ENCODE measurements at places on chromosomes 2 and 18. TPM values are rescaled to one million over a fixed set of nuclear protein-coding genes. Genes with fewer than 3 reads are reported as not detected.

PUM2 gene
- 131 TPM for total RNA-seq

NAT8 gene
- not detected for total RNA-seq

BCL11A gene
- 0.04 TPM for total RNA-seq

TDRD15 gene
- total RNA-seq = not detected

RAB27B gene
- total RNA-seq = 4.8 TPM

ANKRD62 gene
- total RNA-seq = not detected

ZNF804A gene
- total RNA-seq = not detected

HPCAL1 gene
- 63.6 TPM for total RNA-seq

GNLY gene
- total RNA-seq = 72.9 TPM

- no peak overlapping the region for H3K4me3 ChIP-seq
- DNase-seq = no peak
- no peaks in the 10 kb centered on the region for H3K4me1 ChIP-seq
- no peak overlapping the region for H3K27ac ChIP-seq
Observed at GRCh38 chr2:166351319-166351718, 24.4 kb downstream of the SCN9A start.

- H3K27ac ChIP-seq = no peak overlapping the region
- peaks cover 4% of the 10 kb centered on the region for H3K36me3 ChIP-seq
- H3K27me3 ChIP-seq = no peaks in the 10 kb centered on the region
- DNase-seq = no peak
Observed at GRCh38 chr2:120308038-120308910, 37.7 kb upstream of the INHBB start.

DNA sequence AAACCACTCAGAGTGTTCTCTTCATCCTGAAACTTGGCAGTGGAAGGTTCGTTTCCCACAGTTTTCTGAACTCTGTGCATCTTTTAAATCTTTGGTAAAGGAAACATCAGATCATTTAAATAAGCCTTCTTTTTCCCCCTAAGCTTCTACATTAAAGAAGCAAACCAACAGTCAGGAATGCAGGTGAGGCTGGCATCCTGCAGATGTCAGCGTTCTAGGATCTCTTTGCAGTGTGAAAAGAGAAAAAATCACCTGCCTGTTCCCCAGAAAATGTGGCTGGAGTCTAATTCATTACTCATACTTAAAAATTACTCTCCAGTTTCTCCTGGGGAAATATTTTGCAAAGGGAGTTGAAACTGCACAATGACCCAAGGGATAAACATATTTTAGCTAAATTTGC, 64.5 kb upstream of the ZCCHC2 start:
- no peak overlapping the region for H3K4me3 ChIP-seq
- H3K4me1 ChIP-seq = peaks cover 7% of the 10 kb centered on the region
- no peaks in the 10 kb centered on the region for H3K36me3 ChIP-seq

GRCh38 chr2:176024083-176024482, 22.0 kb upstream of the LNPK start:
- no peak overlapping the region for H3K27ac ChIP-seq
- DNase-seq = no peak
- H3K36me3 ChIP-seq = no peaks in the 10 kb centered on the region
- no peaks in the 10 kb centered on the region for H3K4me1 ChIP-seq

- no peak for DNase-seq
- H3K27ac ChIP-seq = peak overlapping the region; percentile 99
- peaks cover 38% of the 10 kb centered on the region for H3K4me1 ChIP-seq
- H3K4me3 ChIP-seq = peak overlapping the region; percentile 97
- no peaks in the 10 kb centered on the region for H3K27me3 ChIP-seq
- peaks cover 3% of the 10 kb centered on the region for H3K36me3 ChIP-seq
Observed at GRCh38 chr2:222656526-222657446, 894 bp upstream of the FARSB start.

- H3K27me3 ChIP-seq = peaks cover 39% of the 10 kb centered on the region
- no peak for DNase-seq
- peaks cover 10% of the 10 kb centered on the region for H3K4me1 ChIP-seq
- no peak within 1 kb of the TSS for H3K27ac ChIP-seq
- no peaks in the 10 kb centered on the region for H3K36me3 ChIP-seq
- peak within 1 kb of the TSS; percentile 49 for H3K4me3 ChIP-seq
Observed at GRCh38 chr2:142131010-142131669, at the start of gene LRP1B. Gene LRP1B, minus strand, starts transcription at chr2:142131016. Its CDS starts 287 bp downstream, at chr2:142130729.

GRCh38 chr18:58565021-58565420, 63.9 kb downstream of the ALPK2 start:
- no peak for DNase-seq
- no peak overlapping the region for H3K4me3 ChIP-seq
- H3K27ac ChIP-seq = no peak overlapping the region
- peaks cover 3% of the 10 kb centered on the region for H3K36me3 ChIP-seq
- H3K4me1 ChIP-seq = peaks cover 15% of the 10 kb centered on the region
- H3K27me3 ChIP-seq = no peaks in the 10 kb centered on the region

- H3K4me3 ChIP-seq = no peak overlapping the region
- H3K27me3 ChIP-seq = no peaks in the 10 kb centered on the region
- no peaks in the 10 kb centered on the region for H3K4me1 ChIP-seq
- H3K36me3 ChIP-seq = no peaks in the 10 kb centered on the region
- DNase-seq = no peak
Observed at GRCh38 chr18:52009958-52010357, 330.0 kb upstream of the DCC start.

DNA sequence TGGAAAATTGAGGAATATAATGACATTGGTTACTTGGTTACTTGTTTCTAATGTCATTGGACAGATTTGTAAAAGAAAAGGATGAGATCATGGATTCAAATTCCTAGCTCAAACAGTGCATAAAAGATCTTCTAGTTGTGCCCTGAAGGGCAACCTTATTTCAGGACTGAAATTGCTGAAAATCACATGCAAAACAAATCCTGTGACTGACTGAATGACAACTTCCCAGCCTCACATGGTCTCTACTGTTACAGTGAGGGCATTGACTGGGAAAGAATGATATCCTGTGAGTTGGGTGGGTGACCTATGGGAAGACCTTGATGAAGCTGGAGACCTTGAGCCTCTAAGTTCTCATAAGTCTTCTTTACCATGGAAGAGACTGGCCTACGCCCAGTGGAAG, 90.4 kb upstream of the HAAO start:
- H3K27me3 ChIP-seq = no peaks in the 10 kb centered on the region
- H3K36me3 ChIP-seq = no peaks in the 10 kb centered on the region
- no peak overlapping the region for H3K27ac ChIP-seq
- no peak for DNase-seq
- peaks cover 5% of the 10 kb centered on the region for H3K4me1 ChIP-seq

DNA sequence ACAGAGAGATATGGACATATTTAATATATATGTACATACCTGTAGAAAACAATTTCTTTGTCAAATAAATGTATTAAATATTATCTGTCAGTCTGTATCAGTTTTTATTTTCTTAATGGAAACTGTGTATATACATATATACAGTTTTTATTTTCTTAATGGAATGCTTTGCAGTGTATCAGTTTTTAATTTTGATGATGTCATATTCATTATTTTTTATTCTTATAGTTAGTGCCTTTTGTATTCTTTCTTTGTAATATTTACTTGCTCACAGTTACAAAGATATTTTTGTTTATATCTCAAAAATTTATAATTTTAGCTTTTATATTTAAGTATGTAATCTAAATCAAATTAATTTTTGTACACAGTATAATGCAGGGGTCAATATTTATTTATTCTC, 20.6 kb downstream of the KCNH7 start:
- no peak overlapping the region for H3K4me3 ChIP-seq
- H3K27me3 ChIP-seq = no peaks in the 10 kb centered on the region
- H3K36me3 ChIP-seq = no peaks in the 10 kb centered on the region
- no peaks in the 10 kb centered on the region for H3K4me1 ChIP-seq
- no peak for DNase-seq

GRCh38 chr2:216735086-216735485, 39.7 kb upstream of the IGFBP5 start:
- no peak overlapping the region for H3K27ac ChIP-seq
- no peak overlapping the region for H3K4me3 ChIP-seq
- no peaks in the 10 kb centered on the region for H3K36me3 ChIP-seq
- H3K27me3 ChIP-seq = peaks cover 9% of the 10 kb centered on the region

- H3K4me3 ChIP-seq = no peak overlapping the region
- H3K27me3 ChIP-seq = no peaks in the 10 kb centered on the region
- H3K27ac ChIP-seq = no peak overlapping the region
- no peak for DNase-seq
- no peaks in the 10 kb centered on the region for H3K36me3 ChIP-seq
Observed at GRCh38 chr2:206915121-206915520, 24.2 kb upstream of the CPO start.

- no peak overlapping the region for H3K27ac ChIP-seq
- no peaks in the 10 kb centered on the region for H3K4me1 ChIP-seq
- H3K36me3 ChIP-seq = no peaks in the 10 kb centered on the region
- no peak overlapping the region for H3K4me3 ChIP-seq
Observed at GRCh38 chr2:219675221-219675620, 47.8 kb downstream of the SLC4A3 start.

GRCh38 chr18:35311496-35311895, 21.5 kb upstream of the ZSCAN30 start:
- DNase-seq = no peak
- no peaks in the 10 kb centered on the region for H3K4me1 ChIP-seq
- H3K36me3 ChIP-seq = peaks cover 23% of the 10 kb centered on the region
- H3K4me3 ChIP-seq = no peak overlapping the region
- no peak overlapping the region for H3K27ac ChIP-seq

DNA sequence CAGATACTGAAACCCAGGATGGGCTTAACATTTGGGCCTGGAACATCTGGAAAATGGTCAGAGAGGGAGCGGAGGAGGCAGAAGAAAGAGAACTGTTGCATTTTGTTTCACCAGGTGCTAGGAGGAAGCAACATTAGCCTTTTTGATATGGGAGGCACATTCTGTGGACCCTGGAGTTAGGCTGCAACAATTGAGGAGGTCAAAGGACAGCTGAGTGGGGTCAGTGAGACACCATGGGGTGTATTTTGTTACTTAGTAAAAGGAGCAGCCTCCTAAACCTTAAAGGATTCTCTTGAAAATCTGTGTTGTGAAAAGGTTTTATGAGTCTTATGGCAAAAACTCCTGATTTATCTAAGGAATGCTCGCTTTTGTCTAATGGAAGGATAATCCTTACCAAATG, 124.9 kb downstream of the GREB1L start:
- H3K27me3 ChIP-seq = peaks cover 2% of the 10 kb centered on the region
- no peaks in the 10 kb centered on the region for H3K36me3 ChIP-seq
- no peaks in the 10 kb centered on the region for H3K4me1 ChIP-seq
- no peak overlapping the region for H3K4me3 ChIP-seq
- no peak overlapping the region for H3K27ac ChIP-seq
- DNase-seq = no peak

GRCh38 chr2:154720651-154721050, 22.2 kb downstream of the KCNJ3 start:
- no peak overlapping the region for H3K27ac ChIP-seq
- no peaks in the 10 kb centered on the region for H3K36me3 ChIP-seq
- no peak overlapping the region for H3K4me3 ChIP-seq
- H3K4me1 ChIP-seq = no peaks in the 10 kb centered on the region
- DNase-seq = no peak

DNA sequence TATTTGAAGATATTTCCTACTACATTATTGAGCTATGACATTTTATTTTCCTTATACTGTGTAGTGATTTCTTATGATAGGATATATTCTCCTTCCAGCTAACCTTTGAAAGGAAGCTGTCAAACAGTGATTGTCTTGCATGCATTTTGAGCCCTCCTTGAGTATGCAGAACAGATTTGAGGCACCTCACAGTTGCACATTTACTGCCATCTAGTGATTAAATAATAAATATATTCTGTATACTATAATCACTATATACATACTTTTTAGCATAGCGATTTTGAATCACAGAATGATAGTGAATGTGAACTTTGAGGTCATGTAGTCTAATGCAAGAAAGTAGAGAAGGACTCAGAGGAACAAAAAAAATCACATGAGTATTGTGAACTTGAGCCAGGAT, 268.4 kb upstream of the CDH19 start:
- no peak for DNase-seq
- peaks cover 2% of the 10 kb centered on the region for H3K4me1 ChIP-seq
- no peak overlapping the region for H3K27ac ChIP-seq
- H3K27me3 ChIP-seq = no peaks in the 10 kb centered on the region

- no peaks in the 10 kb centered on the region for H3K27me3 ChIP-seq
- no peaks in the 10 kb centered on the region for H3K4me1 ChIP-seq
- no peaks in the 10 kb centered on the region for H3K36me3 ChIP-seq
- H3K4me3 ChIP-seq = no peak overlapping the region
Observed at GRCh38 chr2:79715338-79715737, 202.5 kb downstream of the CTNNA2 start.

- no peaks in the 10 kb centered on the region for H3K27me3 ChIP-seq
- peaks cover 23% of the 10 kb centered on the region for H3K4me1 ChIP-seq
- DNase-seq = no peak
- H3K36me3 ChIP-seq = peaks cover under 1% of the 10 kb centered on the region
- peak overlapping the region; percentile 31 for H3K27ac ChIP-seq
Observed at GRCh38 chr2:9793918-9794717, 49.2 kb upstream of the TAF1B start.

DNA sequence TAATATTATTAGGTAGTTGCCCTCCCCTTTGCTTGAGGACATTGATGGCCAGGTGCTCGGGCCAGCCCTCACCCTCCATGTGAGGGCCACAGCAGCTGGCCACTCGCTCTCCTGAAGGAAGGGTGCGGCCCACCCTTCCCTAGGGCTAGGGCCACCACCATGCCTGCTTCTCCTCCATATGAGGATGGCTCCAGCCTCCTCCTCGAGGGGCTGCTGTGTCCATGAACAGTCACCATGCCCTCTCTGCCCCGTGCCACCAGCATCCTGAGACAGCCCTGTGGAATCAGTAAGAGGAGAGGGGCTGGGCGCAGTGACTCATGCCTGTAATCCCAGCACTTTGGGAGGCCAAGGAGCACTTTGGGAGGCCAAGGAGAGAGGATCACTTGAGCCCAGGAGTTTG, 2.4 kb downstream of the GPR17 start:
- peak overlapping the region; percentile 9 for H3K27ac ChIP-seq
- H3K4me1 ChIP-seq = peaks cover 27% of the 10 kb centered on the region
- H3K4me3 ChIP-seq = no peak overlapping the region
- H3K36me3 ChIP-seq = no peaks in the 10 kb centered on the region

Data from activated CD4-positive, alpha-beta T cell treated with anti-CD3 and anti-CD28 coated beads, Interleukin-2, amount 10 ng/mL, durations not matched to agents 7 days and 5 days (primary cell).